ENCODE measurements at places on chromosomes 12 and 14.

GRCh38 chr12:77947330-77947729 is 116.6 kb downstream of the NAV3 start:
- no peak for DNase-seq

DNA sequence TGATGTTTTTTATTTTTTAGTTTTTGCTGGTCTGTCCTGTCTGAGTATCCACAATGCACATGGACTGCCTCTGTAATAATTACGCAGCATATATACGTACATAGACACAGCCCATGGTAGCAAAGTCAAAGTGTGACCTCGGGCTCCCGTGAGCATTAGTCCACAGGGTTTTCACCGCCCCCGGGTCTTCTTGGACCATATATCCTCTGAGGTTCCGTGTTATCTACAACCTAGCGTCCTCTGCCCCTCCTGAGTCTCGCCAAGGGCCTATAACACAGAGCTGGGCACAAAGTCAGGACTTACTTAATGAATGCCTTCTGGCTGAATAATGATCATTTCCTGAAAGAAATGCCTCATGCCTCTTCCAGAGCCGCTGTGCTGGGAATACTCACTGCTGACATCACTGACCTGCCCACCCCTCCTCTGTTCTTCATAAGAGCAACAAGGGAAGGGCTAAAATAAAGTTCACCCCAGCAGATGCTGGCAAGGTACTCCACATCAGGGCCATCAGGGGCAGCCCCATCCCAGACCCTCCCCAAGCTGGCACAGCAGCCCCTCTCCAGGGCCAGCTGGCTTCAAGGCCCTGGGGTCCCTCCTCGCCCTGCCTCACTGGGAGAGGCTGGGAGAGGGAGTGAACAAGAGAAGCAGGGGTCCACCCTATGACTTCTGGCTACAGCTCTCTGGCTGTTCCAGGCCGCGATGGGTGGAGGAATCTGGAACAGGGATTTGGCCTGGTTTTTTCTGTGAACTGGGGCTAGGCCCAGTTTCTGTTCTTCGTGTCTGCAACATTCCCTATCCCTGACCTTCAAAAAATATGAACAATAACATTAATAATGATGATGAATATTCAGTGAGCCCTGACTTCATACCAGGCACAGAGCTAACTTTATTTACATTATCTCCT is 7.9 kb downstream of the HDAC7 start:
- DNase-seq, result peak; percentile 41

DNA sequence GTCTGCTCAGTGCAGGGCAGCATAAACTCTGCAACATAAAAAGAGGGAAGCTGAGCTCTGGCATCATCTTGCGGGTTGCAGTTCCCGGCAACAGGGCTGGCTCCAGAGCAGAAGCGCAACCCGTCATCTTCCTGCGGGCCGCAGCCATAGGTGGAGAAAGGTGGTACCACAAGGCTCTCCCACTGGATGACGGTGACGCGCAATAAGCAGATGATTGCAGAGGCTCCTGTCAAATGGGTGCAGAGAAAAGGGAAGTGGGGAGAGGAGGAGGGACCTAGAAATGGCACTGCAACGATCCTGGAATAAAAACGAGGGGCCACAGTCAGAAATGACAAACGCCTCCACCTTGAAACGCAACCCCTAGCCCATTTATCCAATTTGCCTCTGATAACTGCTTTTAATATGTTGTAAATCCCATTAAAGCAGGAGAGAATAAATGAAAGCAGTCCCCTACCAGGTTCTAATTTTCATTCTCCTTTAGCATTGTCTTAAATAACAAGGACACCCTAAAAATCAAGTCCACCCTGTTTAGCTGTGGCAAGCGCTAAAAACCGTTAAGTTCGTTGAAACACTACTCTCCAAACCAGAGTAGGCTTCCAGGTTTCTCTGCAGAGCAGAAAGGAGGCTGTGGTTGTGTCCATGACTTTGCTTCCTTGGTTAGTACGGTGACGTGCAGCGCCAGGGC is 30.9 kb upstream of the TUBA1C start:
- peak; percentile 8 for DNase-seq

GRCh38 chr14:99413172-99413571 is 67.5 kb downstream of the SETD3 start:
- no peak for DNase-seq

GRCh38 chr12:19236656-19237055 is 107.1 kb downstream of the PLEKHA5 start:
- no peak for DNase-seq

DNA sequence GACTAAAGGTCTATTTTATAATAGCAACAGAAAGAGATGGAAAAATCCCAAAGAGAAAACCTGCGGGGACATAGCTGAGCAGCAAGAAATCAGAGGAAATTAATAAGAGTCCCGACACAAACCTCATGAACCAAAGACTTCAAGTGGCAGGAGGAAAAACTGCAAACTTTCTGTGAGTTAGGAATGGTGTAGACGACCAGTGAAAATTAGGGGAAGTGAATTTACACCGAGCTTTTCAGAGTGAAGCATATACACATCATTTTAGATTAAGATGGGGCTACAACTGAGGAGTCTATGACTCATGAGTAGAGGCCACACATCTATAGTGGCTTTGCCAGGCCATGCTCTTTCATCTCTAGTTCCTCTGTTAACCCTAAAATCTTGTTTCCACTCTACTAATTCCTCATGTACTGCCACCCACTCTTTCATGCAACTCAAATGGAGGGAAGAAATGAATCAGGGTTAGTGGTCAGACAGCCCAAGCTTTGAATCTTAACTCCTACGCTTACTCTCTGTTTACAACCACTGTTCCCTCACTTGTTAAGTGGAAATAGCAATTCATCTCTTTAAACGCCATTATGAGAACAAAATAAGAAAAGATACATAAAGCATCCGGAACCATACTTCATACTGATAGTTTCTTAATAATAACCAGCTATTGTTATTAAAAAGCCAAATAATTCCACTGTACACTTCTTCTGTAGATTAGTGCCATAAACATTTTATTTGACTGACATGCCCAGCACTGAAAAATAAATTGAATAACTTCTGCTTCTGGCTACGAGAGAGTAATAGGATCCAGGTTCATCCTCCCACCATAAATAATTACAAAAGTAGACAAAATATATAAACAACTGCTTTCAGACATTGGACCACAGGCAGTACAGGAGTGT is 219.3 kb downstream of the RMST start:
- DNase-seq, result no peak

DNA sequence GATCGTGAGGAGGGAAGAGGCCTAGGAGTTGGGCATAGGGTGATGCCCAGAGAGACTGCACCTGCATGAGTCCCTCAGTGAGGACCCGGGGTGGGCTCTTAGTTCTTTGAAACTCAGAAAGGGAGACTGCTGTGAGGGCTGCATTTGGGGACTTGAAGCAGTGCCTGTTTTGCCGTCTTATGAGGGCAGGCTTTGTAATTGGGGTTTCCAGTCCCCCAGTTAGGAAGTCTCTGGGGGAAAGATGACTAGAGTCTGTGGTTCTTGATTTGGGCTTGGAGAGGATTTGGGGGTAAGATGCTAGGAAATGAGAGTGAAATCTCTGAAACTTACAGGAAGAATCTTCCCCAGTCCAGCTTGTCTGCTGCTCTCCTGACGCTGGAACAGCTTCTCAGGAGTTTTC is 99.6 kb downstream of the ARF6 start:
- no peak for DNase-seq

DNA sequence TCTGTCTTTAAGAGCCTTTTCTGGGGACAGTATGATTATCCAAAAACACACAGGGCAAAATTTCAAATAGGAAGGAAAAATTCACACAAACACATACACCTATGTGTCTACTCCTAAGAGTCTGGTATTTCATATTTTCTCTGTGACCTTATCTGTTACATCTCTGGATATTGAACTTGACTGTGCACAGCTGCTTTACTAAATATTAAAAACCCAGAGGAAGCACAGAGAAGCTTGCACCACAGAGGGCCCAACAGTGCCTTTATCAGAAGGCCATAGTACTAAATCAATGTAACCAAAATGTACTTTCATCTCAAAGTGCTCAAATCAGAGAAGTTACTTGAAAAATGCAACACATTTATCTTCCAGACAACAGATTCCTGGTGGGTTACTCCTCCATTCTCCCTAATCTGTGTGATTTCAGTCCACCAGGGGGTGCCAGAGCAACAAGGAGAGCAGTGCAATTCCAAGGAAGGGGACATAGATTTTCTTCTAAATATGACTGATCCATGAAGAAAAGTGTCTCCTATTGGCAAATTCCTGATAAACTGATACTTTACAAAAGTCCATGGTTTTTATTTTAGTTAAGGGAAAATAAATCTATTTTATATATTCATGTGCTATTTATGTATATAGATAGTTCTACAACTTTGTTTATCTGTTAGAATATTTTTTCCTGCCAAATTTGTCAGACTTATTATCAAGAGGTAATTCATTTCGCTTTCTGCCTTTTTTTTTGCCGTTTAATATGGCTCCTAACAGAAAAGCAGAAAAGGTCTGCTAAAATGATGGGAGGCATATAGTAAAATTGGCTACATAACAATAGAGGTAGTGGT is 617.6 kb downstream of the LRFN5 start:
- DNase-seq, result peak; percentile 61

DNA sequence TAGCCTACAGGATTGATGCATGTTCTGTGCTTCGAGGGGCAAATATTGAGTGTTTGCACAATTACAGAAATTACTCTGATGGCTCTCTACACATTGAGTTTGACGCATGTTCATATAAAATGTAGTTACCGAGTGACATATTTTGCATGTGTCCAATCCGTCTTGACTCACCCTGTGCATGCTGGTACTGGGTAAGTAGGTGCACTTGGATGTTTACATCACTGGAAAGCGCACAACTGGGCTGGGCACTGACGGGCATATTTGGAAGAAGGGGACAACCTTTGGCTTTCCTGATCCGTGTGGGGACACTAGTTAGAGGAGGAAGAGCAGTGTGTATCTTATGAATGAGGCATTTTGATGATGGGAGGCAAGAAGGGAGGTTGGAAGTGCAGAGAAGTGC is 4.9 kb upstream of the KRT6A start:
- DNase-seq, result no peak

- no peak for DNase-seq
Observed at GRCh38 chr12:130102266-130102665, 60.0 kb upstream of the FZD10 start.

DNA sequence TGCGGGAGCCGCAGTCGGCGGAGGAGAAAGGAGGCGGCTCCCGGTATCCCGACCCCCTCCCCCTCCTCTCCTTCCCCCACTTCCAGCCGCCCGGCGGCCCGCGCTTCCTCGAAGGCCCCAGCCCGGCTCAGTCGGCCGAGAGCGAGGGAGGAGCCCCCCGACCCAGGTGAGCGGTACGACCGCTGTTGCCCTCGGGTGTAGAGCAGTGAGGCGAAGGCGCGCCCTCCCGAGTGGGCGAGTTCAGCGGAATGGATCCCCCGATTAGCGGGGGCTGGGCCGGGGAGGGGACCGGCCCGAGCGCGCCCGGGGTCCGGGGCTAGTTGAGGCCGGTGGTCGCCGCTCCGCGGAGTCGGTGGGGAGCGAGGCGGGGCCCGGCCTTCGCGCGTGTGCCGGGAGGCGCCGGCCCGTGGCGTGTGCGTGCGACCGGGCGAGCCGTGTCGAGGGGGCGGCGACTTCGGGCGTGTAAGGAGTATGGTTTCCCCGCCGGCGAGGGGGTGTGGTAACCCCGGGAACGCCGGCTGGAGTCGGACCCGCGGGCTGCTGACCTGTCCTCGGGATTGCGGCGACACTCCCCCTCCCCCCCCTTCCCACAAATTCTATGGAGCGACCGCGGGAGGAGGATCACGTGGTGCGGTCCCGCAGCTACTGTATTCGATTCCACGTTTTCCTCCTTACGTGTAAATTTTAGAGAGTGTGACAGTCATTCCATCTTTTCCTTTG is 501 bp downstream of the RIMKLB start:
- DNase-seq, result peak; percentile 71

- no peak for DNase-seq
Observed at GRCh38 chr14:81268016-81268416, 47.3 kb upstream of the GTF2A1 start.

- peak; percentile 60 for DNase-seq
Observed at GRCh38 chr12:109153821-109154441, 37.5 kb downstream of the ACACB start.

- DNase-seq, result peak; percentile 37
Observed at GRCh38 chr12:54141431-54142113, 47.2 kb downstream of the SMUG1 start.

DNA sequence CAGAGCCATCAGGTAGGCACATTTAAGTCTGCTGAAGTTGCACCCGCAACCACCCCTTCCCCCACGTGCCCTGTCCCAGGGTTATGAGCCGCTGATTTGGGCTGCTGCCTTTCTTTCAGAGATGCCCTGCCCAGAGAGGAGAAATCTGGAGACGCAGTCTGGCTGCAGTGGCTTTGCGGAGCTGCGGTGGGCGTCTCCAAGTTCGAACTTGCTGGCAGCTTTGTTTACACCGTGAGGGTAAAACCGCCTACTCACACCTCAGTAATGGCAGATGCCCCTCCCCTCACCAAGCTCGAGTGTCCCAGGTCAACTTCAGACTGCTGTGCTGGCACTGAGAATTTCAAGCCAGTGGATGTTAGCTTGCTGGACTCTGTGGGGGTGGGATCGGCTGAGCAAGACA is 14.7 kb downstream of the PTCSC3 start:
- DNase-seq, result no peak

DNA sequence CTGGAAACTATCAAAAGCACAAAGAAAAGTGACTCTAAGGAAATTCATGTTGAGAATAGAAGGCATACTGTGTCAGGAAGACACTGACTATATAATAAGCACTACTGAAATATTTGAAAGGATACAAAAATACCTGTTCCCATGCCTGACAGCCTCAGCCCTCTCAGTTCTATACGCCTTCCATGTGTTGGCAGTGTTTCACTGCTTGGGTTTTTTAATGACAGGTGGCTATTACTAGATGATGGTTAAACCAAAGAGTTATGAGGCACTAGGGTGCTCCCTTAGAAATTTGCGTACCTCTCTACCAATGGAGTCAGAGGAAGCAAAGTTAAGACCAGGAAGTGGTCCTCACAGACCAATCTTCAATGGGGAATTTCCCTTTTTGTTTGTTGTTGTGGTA is 25.6 kb upstream of the SLC5A8 start:
- DNase-seq, result no peak

GRCh38 chr14:69945912-69946311 is 66.7 kb downstream of the SMOC1 start:
- no peak for DNase-seq

DNA sequence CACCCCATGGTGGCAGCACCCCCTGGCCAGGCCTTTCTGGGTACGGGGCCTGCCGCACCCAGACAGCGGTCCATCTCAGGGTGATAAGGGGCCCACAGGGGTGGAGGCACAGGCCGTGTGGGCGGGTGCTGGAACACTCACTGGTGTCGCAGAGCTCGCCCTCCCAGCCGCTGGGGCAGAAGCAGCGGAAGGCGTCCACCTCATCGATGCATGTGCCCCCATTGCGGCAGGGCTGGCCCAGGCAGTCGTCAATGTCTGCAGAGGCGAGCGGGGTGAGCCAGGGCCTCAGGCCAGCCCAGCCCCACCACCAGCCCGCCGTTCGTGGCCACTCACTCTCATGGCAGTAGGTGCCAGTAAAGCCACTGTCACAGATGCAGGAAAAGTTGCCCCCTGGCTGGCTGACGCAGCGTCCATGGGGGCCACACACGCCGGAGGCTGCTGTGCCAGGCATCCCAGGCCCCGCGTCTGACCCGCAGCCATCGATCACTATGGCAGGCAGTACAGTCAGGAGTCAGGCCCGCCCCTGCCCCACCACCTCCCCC is 19.9 kb downstream of the JAG2 start:
- no peak for DNase-seq

- no peak for DNase-seq
Observed at GRCh38 chr12:19263672-19264071, 134.1 kb downstream of the PLEKHA5 start.

GRCh38 chr14:64737391-64738280 is 33.4 kb downstream of the PLEKHG3 start:
- DNase-seq, result peak; percentile 74

- DNase-seq, result no peak
Observed at GRCh38 chr12:132055535-132056096, 88.5 kb downstream of the DDX51 start.
